ENCODE measurements at places on chromosomes 2 and 18. TPM values are rescaled to one million over a fixed set of nuclear protein-coding genes. Genes with fewer than 3 reads are reported as not detected.

KCMF1 gene
- 89.0 TPM for total RNA-seq

DNAJC5G gene
- not detected for total RNA-seq

FSIP2 gene
- total RNA-seq = 0.09 TPM

MYOM1 gene
- total RNA-seq = 1.6 TPM

DNA sequence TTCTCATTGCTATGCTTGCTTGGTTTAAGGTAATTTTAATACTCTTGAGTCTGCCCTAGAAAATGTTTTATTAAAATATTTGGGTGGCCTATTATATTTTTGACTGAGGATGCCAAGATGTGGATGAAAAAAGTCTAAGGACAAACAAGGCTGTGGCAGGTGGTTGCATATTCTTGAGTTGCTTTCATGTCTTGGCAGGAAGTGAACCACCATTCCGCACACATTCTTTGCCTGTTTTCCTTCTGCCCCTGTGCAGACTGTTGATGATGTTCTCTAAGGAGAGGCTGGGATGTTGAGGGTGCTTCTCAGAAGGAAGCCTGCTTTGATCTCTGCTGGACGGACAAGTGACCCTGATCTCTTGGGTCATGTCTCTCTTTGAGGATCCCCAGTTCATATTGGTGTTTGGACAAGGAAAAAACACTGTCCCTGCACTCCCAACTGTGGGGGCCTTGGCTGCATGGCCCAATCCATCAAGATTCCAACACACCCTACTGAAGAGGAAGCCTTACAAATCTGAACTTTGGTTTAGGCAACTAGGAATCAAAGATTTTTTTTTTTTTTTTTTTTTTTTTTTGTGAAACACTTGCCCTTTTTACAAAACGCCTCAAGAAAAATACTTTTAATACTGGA, 45.0 kb upstream of the CD28 start:
- DNase-seq = no peak

GRCh38 chr2:219308142-219309101, 779 bp downstream of the PTPRN start:
- DNase-seq = peak; percentile 79

- no peak for DNase-seq
These were observed 292.9 kb upstream of the CCDC68 start for GRCh38 chr18:55252053-55252675.

DNA sequence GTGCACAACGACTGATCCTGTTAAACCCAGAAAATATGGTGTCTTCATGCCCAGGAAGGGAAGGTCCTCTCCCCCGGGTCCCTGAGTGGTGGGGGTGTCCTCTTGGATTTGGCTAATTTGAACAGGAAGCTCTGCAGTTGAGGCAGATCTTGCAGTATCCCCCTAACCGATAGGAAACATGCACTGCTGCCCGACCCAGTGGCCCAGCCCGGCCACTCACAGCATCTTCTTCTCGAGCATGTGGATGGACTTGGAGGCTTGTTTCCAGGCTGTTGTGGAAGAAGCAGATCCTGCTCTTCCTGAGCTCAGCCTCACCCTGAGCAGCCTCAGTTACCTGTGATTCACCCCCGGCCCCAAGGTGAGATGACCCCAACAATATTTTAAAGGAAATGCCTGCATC, 46.4 kb upstream of the ASB1 start:
- DNase-seq = no peak

GRCh38 chr2:201183365-201183727, 405 bp downstream of the CASP10 start:
- DNase-seq = no peak

- DNase-seq = no peak
These were observed 513.1 kb downstream of the PARD3B start for GRCh38 chr2:205058409-205058808.

DNA sequence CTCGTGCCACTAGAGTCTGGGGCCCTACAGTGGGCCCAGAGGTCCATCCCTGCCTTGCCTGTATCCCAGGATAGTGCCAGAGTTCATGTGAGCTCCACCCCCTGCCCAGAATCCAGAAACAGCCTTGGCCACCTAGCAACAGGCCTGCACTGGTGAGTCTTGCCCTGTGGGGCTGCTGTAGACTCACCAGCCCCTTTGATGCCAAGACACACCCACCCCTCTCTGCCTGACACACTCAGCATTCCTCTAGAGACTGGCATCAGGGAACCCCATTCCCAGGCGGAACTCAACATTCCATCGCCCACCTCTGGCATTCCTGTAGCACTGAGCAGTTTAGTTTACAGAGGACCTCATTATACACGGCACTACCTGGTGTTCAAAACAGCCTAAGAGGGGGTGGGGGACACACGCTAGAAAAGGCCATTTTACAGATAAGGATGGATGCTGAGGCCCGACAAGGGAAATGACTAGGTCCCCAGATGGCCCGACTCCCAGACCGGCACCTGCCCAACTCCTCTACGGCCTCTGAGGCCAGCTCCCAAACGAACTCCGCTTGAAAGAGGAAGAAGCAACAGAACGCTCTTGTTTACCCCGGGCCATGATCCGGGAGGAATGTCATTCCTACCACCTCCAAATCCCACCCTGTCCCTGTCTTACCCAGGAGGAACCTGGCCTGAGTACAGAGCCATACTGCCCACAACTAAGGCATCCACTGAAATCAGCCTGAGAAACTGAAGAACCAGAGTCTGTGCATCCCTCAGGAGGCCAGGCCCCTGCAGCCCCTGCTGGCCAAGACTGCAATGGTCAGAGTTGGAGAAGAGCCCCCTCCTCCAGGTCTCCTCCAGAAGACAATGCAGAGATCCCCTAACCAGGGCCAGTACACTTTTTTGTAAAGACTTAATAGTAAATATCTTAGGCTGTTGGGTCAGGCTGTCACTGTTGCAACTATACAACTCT, 180.2 kb downstream of the TNS1 start:
- DNase-seq = no peak

DNA sequence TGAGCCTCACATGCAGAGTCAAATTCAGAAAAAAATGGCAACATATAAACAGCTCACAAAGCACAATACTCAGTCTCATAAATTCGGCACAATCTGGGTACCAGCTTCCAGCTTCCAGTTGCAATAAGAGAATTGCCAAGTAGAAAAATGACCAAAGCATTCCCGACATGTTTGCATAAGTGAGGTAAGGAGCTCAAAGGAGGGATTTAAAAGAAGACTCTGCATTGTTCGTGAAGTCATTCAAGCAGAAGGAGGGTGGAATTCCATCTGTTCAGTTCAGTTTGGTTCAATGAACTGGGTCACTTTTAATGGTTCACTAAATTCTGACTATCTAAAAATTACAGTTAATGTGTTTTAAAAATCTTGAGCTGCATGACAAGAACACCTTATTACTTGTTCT, 106.7 kb upstream of the KLHL14 start:
- no peak for DNase-seq
